Stimulated activated CD4-positive, alpha-beta T cell treated with anti-CD3 and anti-CD28 coated beads, Interleukin-4, amount 100 ng/mL, for 48 hours (primary cell): ENCODE measurements at places on chromosomes 2 and 18.
A peak's percentile ranks its signal among the peaks of the same experiment; 100 is the strongest.

DNA sequence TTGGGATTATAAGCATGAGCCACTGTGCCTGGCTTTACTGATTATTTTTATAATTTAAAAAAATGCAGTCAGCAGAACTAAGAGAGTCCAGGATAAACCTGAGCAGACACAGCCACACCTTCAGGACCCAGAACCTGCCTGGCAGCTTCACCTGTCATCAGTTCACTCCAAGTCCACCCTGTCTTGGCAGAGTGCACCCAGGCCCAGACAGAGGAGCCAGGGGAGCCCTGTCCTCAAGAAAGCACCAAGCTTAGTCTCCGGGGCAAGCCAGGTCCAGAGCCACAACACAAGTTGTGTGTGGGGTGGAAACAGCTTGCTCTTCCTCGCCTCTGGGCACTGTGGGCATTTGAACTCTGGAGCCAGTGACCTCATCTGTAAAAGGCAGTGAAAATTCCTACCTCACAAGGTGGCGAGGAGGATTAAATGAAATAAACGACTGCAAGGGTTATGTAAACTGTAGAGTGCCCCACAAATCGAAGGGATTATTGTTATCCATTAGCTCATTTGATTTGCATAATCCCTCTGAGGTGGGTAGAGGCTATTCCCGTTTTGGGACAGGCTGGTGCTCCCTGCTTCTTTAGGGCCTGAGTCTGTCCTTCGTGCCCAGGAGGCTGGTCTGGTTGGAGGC lies 24.7 kb downstream of the MYCN start:
- no peak for DNase-seq

GRCh38 chr18:9109523-9109922 lies 7.0 kb downstream of the NDUFV2 start:
- DNase-seq = no peak

DNA sequence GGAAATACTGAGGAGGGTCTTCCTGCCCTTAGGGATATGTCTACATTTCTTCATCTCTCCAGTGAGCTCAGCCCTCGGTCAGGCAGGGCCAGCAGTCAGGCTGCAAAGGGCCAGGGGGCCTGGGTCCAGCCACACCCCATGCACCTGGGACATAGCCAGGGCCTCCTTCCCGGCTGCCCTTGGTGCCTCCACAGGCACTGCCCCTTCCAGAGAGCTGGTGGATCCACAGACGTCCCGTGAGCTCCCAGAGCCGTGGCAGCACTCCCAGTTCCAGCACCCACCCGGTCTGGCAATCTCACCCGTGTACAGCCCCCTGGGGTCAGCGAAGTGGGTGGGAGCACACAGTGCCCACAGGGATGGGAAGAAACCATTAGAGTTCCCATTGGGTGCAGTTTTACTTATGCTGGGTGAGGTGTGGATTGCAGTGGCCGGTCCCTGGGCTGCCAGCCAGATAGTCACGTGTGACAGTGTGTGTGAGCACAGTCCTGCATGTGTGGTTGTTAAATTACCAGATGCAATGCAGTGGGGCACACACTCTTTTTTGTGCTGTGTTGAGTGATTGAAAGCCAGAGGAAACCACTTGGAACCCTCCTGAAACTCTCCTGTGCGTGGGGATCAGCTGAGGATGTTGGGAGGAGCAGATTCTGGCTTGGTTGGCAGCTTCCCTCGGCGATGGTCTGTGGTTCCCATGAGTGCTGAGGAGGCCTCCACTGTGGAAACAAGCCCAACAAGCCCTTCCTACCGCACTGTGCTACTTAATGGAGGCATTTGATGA lies 131.0 kb downstream of the SNTG2 start:
- DNase-seq = no peak

- DNase-seq = no peak
These were observed 214.4 kb downstream of the FHOD3 start for GRCh38 chr18:36511791-36512352.

DNA sequence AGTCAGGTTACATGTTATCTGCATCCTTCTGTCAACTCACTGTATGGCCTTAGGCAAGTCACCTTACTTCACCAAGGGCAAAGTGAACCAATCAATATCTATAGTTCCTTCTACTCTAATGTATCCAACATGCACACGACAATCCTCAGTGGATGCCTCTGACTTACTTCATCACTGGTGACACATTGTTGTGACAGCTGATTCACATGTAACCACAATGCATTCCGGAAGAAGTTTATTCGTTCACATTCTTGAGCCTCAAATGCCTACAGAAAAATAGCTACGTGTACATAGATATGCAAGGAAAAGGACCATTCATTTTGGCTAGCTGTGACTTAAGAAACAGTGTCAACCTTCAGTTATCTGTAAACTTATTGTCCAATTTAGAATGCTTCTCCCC lies 26.3 kb upstream of the EPG5 start:
- DNase-seq = no peak

DNA sequence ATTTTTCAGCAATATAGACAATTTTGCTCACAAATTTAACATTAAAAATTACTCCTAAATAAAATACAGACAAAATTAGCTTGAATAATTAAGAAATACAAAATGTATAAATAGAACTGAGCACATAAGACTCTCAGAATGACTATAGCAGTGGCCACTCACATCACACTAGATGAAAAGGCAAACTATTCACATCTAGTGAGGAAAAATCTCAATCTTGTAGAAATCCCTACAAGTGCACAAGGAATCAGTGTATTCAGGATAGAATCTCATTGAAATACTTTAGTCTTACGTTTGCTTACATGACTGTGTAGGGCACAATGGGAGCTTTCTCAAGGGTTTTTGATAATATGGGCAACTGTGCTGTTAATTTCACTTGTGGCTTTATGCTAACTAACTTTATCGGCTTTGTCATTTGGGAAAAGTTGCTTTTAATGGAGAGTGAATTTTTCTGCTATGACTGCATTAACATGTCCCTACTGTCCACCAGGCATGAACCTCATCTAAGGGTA lies 678.9 kb upstream of the LRRTM4 start:
- DNase-seq = no peak

DNA sequence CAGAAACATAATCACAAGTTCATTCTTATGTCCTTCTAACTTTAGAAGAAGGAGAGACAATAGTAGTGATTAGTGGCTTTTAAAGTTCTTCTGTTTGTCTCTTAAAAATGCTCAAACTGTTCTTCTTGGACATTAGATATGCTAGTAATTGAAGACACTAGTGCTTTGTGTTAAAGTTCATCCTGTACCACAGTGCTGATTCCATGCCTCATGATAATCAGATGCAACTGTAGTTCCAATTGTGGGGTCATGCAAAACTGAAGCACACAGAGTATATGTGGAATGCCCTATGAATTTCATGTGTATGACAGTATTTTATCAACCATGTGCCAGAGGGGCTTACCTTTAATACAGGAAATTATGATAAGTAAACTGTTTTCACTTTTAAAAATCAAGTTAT lies 11.4 kb upstream of the KCNJ13 start:
- no peak for DNase-seq

DNA sequence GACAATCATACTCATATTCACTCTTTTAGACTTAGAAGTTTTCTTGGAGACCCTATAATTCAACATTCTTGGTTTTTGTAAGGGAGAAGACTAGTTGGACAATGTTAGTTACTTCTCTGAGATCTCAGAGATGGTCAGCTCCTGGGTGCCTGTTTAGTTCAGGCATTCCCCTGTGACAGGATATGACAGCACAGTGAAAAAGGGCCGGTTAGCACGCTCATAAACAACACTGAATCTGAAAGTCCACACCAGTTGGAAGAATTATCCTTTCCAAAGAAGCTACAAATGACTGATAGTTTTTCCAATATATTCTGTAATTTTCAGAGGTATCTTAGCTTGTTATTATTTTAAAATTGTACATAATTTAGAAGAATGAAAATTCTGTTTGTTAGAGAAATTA lies 75.7 kb downstream of the ADAM23 start:
- no peak for DNase-seq

GRCh38 chr2:132589111-132589830 lies 80.7 kb downstream of the LYPD1 start:
- no peak for DNase-seq

GRCh38 chr2:230715201-230715600 lies 2.6 kb downstream of the CAB39 start:
- no peak for DNase-seq

DNA sequence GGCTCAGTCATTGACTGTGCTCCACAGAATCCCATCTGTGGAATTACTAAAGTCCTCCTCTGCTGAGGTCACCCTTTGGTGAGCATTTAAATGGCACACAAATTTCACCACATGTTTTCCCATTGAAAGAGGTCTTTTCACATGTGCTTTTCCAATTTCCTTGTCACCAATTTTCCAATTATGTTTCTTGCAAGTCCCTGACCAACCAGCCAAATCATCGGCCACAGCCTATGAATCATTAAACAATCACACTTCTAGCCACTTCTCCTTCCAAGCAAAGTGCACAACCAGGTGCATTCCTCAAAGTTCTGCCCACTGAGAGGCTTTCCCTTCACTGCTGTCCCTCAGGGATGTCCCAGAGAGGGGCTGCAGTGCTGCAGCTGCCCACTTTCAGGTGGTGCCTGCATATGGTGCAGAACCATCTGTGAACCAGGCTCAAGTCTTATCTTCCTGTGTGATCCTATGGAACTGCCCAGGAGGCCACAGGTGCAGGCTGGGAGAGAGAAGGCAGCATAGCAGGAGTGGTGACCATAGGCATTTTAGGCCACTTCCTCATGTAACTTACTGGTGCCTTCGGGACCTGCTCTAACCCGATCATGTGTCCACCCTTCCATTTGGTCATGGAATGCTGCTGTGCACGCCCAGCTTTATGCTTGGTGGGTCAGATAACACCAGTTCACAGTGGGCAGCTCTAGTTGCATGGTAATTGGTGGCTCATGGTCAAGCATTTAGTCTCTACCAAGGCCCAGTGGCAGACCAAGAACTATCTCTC lies 153.0 kb downstream of the SEPTIN10 start:
- no peak for DNase-seq

DNA sequence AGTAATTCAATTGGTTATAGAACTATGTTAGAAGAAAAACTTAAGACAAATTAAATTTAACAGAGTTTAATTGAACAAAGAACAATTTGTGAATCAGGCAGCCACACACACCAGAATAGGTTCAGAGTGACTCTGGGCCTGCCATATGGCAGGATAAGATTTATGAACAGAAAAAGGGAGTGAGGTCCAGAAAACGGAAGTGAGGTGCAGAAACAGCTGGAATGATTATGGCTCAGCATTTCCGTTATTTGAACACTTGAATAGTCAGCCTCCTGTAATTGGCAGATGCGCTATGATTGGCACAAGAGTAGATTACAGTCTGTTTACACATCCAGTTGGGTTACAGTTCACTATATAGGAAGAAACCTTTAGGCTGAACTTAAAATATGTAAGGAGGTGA lies 99.0 kb downstream of the MBD2 start:
- DNase-seq = no peak

DNA sequence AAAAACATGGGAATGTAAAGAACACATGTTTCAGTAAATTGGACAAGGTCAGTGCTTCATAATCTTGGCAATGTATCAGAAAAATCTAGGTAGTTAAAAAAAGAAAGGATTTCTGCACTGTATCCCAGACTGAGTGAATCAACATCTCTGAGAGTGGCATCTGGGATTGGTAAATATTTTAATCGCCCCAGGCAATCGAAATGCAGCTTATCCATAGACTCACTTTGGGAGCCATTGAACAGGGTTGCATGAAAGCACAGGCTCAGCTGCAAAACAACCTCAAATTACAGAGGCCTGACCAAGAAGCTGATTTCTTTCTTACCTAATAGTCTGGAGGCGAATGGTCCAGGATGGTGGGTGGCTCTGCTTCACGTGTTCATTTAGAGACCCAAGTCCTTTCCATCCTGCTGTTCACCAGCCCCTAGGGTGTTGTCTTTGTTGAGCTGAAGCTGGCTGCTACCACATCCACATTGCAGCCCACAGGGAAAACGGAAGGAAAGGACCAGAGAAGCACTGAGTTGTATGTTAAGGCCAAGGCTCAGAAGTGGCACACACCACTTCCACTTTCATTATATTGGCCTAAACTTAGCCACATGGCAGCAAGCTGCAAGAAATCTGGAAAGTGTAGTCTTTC lies 59.0 kb downstream of the MOGAT1 start:
- no peak for DNase-seq

GRCh38 chr2:65450393-65450792 lies 18.0 kb upstream of the SPRED2 start:
- DNase-seq = no peak

GRCh38 chr2:79259296-79259695 lies 99.7 kb upstream of the REG3A start:
- DNase-seq = no peak

DNA sequence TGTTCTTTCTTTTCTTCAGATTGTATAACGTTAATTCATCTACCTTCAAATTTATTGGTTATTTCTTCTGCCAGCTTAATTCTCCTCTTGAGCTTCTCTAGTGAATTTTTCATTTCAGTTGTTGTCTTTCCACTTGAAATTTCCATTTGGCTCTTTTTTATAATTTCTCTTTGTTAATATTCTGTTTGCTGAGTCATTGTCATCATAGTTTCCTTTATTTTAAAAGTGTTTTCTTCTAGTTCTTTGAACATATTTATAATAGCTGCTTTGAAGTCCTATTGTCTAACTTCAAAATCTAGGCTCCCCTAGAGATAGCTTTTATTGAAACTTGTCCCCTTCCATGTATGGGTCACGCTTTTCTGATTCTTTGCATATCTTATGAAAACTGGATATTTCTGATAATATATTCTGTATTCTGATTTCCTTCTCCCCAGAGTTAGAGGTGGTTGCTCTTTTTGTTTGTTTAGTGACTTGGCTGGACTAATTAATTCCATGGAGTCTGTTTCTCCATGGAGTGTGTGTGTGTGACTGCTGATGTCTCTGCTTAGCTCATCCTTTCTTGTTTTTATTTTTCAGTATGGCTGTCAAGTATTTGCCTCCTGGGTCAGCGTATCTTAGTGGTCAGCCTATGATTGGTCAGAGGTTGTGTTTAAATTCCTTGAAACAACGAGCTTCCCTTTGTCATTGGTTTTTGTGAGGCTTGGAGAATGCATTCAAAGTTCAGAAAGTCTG lies 47.6 kb downstream of the DIS3L2 start:
- no peak for DNase-seq

DNA sequence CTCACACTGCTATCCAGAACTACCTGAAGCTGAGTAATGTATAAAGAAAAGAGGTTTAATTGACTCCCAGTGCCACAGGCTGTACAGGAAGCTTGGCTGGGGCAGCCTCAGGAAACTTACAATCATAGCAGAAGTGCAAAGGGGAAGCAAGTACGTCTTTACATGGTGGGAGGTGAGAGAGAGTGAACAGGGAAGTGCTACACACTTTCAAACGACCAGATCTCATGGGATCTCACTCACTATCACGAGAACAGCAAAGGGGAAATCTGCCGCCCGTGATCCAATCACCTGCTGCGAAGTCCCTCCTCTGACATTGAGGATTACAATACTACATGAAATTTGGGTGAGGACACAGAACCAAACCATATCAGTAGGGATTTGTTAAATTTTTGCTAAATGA lies 150.4 kb upstream of the NXPH2 start:
- DNase-seq = no peak

DNA sequence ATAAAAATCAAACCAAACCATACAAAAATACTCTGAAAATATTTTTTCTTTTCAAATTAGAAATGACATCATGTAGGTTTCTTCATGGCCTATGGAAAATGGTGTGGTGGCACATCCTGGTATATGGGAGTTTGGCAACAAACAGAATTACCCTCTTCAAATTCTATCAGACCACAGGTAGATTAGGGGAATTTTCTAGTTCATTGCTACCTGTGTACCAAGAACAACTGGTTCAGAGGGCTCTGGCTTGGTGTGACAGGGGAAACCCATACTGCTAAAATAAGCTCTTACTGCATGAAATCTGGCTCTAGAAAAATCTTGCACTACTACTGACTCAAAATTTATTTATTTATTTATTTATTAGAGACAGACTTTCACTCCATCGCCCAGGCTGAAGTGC lies 63.4 kb upstream of the PELI1 start:
- no peak for DNase-seq

- peak; percentile 11 for DNase-seq
These were observed 714 bp downstream of the RPIA start for GRCh38 chr2:88692187-88692586.
